ENCODE measurements at places on chromosomes 7 and 10.

DNA sequence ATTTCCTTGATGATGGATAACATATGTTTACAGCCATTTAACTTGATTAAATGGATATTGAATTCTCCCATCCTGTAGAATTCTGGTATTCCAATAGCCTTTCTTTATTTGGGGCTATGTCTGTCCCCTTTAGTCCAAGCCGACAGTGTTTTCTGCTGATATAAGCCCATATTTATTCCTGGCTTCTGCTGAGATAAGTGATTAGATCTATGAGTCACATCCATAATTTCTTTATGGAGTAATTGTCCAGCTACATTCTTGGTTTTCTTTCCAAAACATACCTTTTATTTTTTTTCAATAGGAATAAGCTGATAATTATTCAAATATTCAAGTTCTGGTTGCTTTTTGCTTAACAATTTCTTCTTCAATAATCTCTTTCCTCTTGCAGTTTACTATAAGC lies 106.7 kb downstream of the NRG3 start:
- DNase-seq = no peak

DNA sequence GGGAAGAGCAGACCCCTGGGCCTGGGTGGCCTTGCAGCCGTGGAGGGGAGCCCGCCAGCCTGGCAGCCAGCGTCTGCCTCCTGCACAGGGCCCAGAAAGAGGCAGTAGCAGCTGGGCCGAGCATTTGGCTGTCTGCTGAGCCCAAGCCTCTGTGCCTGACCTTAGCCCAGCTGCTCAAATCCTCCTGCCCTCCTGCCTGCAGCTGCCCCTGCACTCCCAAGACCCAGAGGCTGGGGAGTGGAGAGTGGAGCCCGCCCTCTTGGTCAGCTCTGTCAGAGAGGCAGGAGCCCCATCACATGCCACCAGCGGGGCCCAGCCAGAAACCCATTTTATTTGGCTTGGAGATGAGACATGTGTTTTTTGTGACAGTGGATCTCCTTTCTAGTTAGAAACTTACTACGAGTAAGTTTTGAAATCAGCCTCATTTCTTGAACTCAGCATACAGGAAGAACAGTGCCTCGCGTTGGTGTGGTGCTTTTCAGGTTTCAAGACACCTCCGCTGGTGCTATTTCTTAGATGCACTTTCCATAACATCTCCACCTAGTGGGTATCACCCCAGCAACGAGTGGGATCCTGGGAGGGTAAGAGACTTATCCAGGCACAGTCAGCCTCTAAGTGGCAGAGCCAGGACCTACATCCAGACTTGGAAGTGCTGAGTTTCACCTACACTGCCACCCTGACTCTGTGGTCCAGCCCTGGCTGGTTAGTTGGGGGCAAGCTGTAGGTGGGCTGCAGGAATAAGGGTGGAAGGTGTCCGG lies 477.1 kb downstream of the RPS24 start:
- no peak for DNase-seq

GRCh38 chr10:5817322-5818047 lies 4.3 kb upstream of the GDI2 start:
- no peak for DNase-seq

GRCh38 chr10:69864321-69864720 lies 62.6 kb downstream of the COL13A1 start:
- no peak for DNase-seq

DNA sequence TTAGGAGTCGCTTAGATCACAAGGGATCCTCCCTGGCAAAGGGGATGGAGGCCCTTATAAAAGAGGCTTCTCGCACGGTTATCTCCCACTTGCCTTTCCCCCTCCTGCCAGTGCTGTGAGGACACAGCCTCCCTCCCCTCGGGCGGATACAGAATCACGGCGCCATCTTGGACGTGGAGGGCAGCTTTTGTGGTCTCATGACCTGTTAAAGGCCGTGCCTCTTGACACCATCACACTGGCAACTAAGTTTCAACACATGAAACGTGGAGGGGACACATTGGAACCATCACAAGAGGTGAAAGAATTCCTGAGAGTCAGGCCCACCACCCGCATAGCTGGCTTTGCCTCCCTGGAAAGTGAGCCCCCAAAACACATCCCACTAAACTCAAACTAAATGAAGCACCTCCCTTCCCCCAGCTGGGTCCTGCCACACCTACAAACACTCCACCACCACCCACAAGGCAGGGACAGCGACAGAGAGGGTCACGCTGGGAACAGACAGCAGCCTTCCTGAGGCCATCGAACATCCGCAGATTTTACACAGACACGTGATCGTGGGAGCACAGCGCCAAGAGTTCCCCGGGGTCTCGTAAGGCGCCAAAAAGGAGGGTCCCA lies 110.6 kb downstream of the TCERG1L start:
- DNase-seq = no peak

- no peak for DNase-seq
Measured at GRCh38 chr7:139647814-139648390, 124.4 kb downstream of the CLEC2L start.

- DNase-seq = no peak
Measured at GRCh38 chr7:104857458-104858425, 156.3 kb upstream of the KMT2E start.

DNA sequence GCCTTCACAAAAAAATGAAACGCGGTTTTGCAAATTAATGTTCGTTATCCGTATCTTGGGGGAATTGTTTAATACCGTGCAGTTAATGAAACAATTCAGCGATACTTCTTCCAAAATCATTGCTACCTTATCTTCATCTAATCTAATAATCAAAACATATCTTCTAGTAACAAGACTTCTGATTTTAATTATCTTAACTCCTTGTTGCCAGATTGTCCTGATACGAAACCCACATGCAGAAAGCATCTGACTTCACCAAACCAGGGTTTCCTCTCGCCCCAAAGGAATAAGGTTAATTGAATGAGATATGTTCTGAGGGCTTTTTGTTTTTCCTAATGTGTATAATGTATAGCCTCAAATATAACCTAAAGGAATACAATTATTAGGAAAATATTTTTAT lies 105.2 kb upstream of the SH2B2 start:
- no peak for DNase-seq

DNA sequence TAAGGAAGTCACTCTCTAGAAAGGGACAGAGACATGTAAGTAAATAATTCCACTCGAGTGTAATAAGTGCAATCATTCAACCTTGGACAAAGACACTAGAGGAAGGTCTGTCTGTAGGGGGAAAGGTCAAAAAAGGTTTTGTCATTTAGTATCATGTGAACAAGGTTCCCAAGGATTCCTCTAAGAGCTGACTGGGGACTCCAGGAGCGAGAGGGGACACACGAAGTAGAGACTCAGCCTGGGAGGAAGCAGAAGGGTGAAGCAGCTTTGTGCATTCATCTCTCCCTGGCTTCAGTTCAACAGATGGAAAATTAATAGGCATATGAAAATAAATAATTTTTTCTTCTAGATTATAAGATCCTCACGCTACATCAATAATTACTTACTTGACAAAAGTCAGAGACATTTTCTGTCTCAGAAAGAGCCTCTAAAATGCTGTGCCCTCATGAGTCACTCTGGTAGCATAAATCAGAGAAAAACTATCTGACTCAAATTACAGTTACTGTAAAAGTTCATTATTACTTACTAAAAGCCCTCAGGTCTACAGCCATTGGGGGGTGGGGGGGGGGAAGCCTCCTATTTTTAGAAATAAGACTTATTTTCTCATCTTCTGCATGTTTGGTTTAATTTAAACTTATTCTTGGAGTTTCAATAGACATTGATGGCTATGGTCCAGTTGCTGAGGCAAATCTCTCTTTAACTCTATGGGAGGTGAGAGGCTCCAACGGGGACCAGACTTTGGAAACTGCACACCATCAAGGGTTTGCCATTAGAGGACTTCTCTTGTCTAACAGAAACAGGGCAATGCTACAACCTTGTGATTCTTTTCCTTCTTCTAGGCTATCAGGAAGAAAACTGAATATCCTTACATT lies 275.1 kb upstream of the KLF14 start:
- no peak for DNase-seq

- no peak for DNase-seq
Measured at GRCh38 chr7:69934144-69934903, 336.0 kb downstream of the AUTS2 start.

GRCh38 chr10:122363311-122363710 lies 11.2 kb upstream of the PLEKHA1 start:
- no peak for DNase-seq

DNA sequence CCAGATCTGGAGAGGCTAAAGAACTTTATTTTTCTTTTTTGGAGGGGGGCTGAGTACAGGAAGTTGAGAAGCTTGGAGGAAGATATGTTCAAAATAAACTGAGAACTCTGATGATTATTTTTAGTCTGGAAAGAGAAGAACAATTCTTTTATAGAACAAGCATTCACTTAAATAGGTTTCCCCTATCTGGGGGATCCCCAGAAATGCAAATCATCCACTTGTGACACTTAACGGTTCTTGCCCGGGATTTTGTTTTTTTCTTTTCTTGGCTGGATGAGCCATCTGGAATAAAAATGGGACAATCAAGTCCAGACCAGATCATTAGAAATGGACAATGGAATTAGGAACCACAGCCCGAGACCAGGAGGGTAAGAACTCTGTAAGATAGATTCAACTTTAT lies 95.9 kb upstream of the EGR2 start:
- no peak for DNase-seq

- DNase-seq = no peak
Measured at GRCh38 chr7:44224974-44225565, 24.3 kb downstream of the YKT6 start.

DNA sequence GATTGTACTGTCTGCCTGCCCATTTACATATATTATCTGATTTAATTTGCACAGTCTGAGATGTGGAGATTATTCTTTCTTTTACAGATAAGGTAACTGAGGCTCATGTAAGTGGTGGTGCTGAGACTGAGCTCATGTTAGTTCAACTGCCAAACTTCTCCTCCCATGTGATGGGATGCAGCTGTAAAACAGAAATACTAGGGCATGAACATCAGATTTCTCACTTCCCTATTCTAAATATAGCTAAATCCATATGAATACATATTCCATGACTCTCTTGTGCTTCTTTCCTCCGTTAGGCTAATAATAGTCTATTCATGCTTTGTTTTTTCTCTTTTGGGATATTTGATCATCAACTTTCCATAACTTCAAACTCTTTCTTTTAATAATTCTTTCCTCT lies 84.7 kb downstream of the PTPRZ1 start:
- DNase-seq = no peak

GRCh38 chr7:152142976-152143595 lies 117.6 kb downstream of the GALNT11 start:
- DNase-seq = no peak

Data from activated CD8-positive, alpha-beta memory T cell treated with anti-CD3 and anti-CD28 coated beads for 48 hours (primary cell).